ENCODE measurements at places on chromosomes 3 and 15.

DNA sequence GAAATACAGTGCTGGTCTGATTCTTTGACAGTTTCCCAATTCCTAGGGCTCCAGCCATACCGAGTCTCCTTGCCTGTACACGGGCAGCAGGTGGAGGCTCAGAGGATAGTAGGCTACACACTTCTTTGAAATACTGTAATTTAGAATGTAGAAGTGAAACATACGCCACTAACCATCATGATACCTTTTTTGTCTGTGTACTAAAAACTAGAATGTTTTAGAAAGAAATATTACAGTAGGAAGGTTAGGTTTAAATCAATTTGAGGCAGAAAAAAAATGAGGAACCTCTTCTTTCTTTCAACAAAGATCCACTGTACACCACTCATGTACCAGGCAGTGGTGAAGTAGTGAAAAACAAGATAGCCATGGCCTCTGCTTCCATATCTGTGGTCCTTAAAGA, 354.7 kb downstream of the MCTP2 start:
- DNase-seq: no peak

DNA sequence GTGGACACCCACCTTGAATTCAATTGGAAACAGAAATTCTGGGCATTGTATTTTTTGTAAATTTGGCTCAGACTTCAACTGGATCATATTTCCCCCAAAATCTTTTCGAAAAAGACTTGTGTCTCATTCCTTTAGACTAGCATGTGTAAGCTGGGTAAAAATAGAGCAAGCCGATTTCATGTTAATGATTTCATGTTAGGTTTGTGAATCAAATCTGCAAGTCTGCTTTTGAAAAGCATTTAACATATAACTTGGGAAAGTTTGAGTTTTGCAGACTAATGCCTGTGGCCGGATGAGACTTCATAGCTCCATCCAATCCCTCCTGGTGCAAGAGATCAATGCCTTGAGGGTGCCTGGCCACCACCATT, 64.5 kb downstream of the FLNB start:
- DNase-seq: no peak

- no peak for DNase-seq
These were observed 225.1 kb upstream of the NDN start for GRCh38 chr15:23912191-23912590.

GRCh38 chr3:160617636-160618035, 52.3 kb upstream of the KPNA4 start:
- DNase-seq: no peak

DNA sequence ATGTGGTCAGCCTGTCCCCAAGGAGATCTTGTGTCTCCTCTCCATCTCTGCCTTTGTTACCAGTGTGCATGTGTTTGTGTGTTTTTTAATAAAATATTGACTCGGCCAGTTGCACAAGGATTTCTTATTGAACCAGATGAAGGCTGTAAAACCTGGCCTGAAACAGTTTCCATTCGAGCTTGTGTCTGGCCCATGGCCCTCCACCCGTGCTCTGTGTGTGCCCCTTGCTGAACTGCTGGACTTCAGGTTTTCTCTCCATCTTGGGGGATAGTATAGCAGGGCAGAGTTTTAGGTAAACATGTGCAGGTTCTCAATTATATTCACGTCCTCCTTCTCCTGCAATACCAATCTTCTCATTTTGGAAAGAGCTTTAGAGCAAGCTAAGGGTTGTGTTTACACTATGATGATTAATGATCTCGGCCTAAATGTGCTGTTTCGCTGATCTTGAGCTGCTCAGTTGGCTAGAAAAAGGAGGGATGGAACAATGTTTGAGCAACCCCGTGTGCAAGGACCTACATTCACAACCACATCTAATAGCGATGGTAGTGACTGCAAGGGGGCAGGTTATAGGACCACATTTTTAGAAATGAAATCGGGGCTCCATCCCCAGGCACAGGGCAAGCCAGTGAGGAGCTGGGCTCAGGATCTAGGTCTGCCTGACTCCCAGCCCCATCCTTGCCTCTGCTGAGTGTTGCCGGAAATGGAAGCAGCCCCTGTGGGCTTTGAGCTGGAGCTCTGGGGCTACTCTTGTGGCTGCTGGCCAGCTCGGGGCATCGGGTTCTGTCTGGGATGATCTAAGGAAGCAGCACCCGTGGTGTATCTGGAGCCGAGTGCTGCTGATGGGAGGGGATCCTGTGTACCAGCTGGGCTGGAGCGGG, 47.7 kb downstream of the CMTM6 start:
- no peak for DNase-seq
